ENCODE measurements at places on chromosomes 7 and 10.

DNA sequence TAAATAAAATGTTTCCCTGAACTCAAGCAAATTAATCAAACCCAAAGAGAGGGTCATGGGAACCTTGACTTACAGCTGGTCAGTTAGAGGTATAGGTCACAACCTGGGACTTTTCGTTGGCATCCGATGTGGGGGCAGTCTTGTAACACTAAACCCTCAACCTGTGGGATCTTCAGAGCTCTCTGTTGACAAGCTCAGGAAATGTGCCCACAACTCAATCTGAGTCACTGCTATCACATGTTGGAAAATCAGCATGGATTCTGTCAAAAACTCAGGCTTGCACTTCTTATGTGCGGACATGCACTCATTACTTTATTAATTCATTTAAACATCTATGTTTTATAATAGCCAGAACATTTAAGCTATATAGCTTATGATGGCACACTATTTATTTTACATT, 424.6 kb upstream of the SORCS1 start:
- DNase-seq, result no peak

- no peak for DNase-seq
Measured at GRCh38 chr7:134458341-134458805, 527 bp downstream of the AKR1B1 start.

- no peak for DNase-seq
Measured at GRCh38 chr10:104809288-104810090, 168.4 kb downstream of the SORCS3 start.

GRCh38 chr7:138325434-138325833, 134.6 kb upstream of the TRIM24 start:
- DNase-seq, result no peak

DNA sequence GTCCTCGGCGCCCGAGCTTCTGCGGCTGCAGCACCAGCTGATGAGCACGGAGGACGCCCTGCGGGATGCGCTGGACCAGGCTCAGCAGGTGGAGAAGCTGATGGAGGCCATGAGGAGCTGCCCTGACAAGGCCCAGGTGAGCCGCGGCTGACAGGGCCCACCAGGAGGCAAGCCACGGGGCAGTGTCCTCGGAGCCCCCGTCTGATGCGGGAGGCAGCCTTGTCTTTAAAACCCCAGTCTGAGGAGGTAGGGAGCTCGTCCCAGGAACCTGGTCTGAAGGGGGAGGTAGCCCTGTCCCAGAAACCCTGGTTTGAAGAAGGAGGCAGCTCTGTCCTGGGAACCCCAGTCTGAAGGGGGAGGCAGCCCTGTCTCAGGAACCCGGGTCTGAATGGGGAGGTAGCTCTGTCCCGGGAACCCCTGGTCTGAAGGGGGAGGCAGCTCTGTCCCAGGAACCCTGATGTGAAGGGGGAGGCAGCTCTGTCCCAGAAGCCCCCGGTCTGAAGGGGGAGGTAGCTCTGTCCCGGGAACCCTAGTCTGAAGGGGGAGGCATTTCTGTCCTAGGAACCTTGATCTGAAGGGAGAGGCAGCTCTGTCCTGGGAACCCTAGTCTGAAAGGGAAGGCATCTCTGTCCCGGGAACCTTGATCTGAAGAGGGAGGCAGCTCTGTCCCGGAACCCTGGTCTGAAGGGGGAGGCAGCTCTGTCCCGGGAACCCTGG, 53.1 kb upstream of the GTF2IRD1 start:
- no peak for DNase-seq

DNA sequence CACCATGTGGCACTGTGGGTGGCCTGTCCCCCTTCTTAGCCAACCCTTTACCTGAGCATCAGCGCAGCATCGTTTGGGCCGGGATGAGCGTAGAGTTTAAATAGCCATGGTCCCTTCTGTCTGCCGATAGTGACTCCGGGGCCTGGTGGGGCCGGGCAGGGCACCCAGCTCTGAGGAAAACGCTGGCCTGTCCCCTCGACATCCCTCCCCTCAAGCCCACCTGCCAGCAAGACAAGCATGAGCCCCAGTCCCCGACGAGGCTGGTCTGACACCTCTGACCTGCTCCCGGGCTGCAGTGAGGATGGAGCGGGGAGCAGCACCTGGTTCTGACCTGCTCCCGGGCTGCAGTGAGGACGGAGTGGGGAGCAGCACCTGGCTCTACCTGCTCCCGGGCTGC, 31.1 kb upstream of the CNPY1 start:
- no peak for DNase-seq

DNA sequence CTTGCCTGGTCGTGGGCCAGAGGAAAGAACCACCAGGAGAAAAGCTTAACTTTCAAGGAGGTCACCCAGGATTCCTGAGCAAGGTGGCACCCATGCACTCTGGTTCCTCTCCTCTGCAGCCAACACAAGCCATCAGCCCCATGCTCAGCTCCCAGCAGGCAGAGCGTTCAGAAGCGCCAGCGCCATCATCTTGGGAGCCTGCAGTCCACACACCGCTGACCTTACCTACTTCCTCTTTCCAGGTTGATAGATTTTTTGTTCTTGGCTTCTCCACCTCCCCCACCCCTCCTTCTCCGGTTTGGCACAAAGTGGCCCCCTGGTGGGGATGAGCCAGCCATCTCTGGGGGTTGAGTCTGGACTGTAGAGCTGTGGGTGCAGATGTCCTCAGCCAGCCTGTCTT, 1.7 kb upstream of the WDR86 start:
- DNase-seq, result no peak

DNA sequence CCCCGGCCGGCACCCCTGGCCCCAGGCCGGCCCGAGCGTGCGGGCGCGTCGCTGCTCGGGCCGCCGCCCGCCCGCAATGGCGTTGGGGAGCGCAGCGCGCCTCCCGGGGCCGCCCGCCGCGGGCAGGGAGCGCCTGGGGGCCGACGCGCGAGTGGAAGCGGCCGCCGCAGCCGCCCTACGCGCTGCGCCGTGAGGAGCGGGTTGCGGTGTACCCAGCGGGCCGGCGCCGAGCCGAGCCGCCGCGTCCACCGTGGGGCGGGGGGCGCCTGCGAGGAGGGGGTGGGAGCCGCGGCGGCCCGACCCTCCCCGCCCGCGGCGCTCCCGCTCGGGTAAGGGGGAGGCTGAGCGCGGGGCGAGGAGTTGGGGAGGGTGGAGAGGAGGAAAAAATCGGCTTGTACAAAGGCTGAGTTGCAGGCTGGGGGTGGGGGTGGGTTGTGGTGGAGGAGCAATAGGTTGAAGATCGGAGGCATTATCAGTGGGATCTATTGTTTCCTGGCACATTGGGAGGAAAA, 473 bp downstream of the PPP1R9A start:
- DNase-seq, result no peak

DNA sequence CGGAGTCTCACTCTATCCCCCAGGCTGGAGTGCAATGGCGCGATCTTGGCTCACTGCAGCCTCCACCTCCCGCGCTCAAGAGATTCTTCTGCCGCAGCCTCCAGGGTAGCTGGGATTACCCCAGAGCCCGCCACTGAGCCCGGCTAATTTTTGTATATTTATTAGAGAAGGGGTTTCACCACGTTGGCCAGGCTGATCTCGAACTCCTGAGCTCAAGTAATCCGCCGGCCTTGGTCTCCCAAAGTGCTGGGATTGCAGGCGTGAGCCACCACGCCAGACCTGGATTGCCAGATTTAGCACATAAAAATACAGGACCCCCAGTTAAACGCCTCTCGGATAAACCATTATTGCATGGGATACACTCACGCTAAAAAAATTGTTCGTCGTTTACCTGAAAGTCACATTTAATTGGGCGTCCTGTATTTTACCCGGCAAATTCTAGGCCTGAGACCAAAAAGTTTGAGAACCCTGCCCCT, 375 bp upstream of the GATAD1 start:
- DNase-seq, result no peak

- no peak for DNase-seq
Measured at GRCh38 chr10:10533437-10533836, 484.2 kb upstream of the CELF2 start.

DNA sequence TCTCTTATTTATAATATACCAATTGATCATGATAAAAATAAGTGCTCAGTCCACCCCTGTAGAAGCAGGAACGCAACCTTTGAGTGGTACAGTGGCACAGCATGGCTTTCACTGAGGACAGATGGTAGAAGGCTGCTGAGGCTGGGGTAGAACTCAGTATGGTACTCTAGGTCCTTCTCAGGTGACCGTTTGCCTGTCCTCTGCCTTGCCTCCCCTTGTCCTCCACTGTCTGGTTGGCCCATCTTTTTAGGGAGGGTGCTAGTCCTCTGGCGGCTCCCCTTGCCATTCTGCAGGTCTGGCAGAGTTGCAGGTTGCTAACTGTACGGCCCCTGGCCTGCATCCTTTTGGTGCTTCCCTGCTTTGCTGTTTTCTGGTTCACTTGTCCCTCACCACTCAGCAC, 27.3 kb downstream of the SLC18A2 start:
- no peak for DNase-seq
